ENCODE measurements at places on chromosomes 3 and 15.

DNA sequence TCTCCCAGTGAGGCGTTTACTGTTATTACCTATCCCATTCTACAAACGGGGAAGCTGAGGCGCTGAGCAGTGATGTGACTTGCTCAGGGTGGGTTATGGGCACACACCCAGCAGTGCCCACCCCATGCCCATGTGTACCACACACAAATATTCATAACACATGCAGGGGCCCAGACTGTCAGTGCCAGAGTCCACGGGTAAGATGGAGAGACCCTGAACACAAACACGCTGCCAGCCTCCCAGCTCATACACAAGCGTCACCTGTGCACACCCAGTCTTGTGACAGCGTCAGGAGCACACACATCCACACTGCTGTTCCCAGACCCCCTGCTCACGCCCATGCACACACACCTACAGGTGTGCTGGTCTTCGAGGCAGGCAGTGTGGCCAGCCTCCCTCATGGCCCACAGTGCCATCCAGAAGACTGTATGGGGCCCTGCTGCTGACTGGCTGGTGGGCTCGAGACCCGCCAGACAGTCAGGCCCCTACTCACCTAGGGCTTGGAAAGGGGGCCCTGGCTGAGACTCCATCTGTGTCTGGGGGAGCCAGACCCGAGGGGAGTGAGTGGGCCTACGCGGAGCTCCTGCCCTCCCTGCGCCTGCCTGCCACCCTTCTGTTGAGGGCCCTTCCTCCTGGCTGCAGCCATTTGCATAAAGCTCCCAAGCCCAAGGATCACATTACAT is 39.4 kb downstream of the DNAJB8 start:
- DNase-seq = no peak

DNA sequence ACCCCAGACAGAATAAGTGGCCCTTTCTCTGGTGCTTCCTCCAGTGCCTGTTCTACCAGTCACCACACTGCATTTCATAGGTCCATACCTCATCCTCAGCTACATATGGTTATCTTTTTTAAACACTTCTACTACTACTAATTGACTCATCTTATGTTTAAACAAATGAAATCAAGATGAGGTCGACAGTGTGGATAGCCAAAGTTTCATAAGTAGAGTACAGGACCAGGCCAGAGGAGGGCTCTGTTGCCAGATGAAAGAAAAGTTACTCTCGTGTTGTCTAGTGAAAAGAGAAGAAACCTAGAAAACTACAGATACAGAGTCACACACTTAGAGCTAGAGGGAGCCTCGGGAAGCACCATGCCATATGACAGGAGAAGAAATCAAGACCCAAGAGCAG is 296.1 kb downstream of the VPS13C start:
- DNase-seq = no peak

GRCh38 chr15:60426870-60427508 is 29.2 kb upstream of the ANXA2 start:
- DNase-seq = no peak

DNA sequence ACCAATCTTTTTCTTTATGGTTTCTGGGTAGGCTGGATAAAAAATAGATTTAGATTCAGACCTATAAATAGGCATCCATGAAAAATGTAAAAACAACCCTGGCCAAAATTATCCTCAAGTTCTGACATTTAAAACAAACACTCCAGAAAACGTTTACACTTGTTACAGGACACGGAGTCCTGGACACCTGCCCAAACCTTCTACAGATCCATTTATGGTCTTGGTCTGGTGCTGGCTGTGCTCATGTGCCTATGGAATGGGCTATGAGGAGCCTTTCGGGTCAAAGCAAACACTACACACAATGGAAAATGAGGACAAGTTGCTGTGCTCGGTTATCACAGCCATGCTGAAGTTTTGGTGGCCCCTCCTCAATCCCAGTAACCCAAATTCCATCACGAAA is 108.1 kb downstream of the PDZRN3 start:
- no peak for DNase-seq

DNA sequence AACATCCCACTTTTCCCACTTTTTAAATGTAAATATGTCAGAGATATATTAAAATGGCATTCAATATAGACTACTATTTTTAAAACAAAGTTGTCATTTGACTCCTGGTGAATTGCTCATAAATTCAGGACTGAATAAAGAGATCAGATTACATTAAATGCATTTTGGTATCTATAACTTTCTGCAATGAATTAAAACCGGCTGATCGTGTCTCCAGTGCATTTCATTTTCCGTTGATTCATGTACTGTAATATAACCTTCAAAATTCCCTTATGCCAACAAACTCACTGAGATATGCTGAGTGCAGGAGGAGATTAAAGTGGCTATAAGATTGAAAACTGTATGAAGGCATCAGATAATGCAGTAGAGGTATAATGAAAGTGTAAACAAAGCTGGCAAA is 361.1 kb upstream of the CDIN1 start:
- no peak for DNase-seq

GRCh38 chr3:70933105-70933810 is 620.8 kb upstream of the MDFIC2 start:
- no peak for DNase-seq

DNA sequence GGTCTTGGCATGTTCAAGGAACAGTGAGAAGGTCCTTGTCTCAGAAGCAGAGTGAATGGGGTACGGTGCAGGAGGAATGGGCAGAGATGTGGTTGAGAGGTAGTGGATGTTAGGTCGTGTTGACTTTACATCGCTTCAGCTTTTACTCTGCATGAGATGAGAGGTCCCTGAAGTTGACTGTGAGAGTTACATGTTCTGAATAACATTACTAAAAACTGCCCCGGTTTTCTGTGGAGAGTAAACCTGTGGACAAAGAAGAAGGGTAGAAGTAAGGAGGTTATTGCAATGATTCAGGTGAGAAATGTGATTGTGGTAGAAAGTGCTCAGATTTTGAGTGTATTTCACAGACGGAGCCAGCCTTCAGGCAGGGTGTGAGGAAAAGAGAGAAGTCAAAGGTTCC is 105.6 kb downstream of the ARNT2 start:
- no peak for DNase-seq
